Midbrain (tissue), 1 donor: ENCODE measurements at places on chromosomes 12 and 14.

DNA sequence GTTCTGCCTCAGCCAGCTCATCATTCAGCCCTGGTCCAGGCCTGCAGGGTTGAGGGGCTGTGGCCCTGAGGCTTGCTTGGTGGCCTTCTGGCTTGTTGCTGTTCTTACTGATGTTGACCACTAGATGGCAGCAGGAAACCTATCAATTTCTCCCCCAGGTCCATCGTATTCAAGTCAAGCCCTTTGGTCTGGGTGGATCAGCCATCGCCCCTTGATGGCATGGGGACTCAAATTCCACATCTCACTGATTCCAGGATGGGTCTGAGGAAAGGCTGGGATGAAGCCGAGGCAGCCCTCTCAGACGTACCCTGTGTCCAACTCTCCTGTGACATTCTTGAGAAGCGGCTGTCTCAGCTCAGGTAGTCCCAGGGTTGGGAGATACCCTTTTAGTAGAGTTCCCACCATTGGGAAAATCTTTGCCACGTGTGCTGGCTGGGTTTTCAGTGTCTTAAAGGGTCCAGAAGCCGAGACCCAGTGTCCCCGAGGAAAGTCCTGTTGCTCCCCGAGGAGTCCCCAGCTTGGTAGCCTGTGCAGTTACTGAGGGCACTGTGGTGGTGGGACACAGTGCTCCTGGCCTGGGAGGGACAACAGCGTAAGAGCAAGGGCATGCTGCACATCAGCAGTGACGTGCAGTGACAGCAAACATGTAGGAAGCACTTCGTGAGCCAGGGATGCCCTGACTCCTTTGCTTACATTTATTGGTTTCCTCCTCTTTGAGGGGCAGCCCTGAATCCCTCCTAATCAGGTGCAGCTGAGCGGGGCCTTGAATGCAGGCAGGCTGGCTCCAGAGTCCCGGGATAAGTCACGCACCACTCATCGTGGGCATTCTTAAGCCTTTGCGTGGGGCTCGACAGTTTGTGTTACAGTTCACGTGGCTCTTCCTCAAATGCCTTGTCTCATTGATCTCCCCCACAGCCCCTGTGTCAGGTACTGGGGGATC lies 58.6 kb downstream of the TSPAN9 start:
- peak; percentile 73 for DNase-seq

DNA sequence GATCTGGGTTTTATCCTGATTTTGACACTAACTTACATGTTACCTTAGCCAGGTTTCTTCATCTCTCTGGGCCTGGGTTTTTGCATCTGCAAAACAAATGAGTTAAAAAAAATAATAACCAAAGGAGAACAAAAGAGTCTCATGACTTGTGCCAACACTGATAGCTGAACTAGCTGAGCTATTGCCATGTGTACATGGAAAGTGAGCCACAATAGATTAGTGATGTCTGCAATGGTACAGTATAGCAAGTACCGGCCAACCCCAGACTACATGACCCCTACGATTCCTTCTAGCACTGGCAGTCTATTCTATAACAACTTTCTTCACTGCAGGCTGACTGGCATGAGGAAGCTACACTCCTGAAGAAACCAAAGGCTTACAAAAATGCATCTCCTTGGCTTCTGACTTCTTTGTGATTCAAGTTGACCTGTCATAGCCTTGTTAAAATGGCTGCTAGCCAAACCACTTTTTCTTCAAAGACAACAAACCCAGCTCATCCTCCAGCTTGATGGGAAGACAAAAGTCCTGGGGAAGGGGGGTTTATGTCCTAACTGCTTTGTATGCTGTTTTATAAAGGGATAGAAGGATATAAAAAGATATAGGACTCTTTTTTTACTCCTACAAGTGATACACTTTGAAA lies 123.7 kb downstream of the DAD1 start:
- DNase-seq = no peak

DNA sequence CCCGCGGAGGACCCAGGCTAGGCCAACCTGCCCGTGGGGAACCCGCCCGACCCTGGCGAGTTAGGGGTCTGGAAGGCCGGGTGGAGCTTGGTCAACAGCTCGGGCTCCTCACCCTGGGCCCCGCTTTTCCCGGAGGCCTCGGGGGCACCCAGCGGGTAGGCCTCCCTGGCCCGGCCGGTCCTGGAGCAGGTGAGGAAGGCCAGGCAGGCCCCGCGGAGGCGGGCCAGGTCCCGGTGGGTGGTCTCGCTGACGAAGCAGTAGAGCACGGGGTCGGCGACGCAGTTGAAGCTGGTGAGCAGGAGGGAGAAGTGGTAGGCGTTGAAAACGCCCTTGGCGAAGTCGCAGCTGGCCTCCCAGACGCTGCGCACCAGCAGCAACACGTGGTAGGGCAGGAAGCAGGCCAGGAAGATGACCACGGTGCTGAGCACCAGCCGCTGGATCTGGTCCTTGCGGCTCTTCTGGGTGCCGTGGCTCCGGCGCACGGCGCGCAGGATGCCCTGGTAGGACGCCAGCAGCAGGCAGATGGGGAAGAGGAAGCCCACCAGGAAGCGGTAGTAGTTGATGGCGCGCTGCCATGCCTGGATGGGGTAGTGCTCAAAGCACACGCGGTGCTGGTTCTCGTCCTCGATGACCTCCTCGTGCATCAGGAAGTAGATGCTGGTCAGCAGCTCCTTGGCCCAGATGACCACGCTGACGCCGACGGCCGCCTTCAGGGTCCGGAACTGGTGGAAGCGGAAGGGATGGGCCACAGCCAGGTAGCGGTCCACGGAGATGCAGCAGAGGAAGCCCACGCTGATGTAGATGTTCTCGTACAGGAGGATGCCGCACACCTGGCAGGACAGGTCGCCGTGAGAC lies 10.3 kb downstream of the GPR68 start:
- DNase-seq = no peak

DNA sequence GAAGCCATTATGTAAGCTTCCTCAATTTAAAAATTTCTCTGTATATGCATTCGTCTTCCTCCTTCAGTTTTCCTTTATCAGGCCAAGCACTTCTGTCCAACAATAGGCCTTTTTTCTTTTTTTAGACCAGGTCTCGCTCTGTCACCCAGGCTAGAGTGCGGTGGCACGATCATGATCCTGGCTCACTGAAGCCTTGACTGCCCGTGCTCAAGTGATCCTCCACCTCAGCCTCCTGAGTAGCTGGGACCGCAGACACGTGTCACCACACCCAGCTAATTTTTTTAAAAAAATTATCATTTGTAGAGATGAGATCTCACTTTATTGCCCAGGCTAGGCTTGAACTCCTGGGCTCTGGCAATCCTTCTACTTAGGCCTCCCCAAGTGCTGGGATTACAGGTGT lies 25.8 kb downstream of the TAOK3 start:
- no peak for DNase-seq

- DNase-seq = no peak
These were observed 117.7 kb upstream of the GARIN2 start for GRCh38 chr14:67071506-67071905.

DNA sequence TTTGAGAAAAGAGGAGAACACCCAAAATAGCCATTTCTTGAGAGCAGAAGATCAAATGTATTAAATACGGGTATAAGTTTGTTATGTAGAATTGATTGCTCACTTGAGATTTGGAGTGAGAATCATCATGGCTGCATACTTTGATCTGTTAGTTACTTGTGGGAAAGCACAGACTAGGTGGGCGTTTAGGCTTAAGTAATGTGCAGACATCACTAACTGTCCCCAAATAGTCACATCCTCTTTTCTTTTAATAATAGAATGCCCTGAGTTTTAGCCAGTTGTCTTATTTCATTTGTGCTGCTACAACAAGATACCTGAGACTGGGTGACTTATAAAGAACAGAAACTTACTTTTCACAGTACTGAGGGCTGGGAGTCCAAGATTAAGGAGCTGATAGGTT lies 14.3 kb upstream of the GTF2A1 start:
- no peak for DNase-seq

DNA sequence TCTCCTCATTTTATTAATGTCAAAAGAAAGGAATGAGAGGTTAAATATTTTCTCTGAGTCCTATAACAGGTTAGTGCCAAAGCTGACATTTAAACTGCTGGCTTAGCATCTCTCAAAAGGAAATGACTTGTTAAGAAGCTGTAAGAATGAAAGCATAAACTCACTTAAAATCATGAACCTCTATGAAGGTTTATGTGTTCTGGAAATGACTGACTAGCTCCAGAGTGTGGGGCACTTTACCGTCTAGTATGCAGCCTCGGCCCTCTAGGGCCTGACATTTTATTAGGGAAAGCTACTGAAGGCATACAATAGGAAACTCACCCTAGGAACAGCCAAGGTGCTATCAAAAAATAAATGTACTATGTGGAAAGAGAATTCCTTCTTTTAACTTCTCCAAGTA lies 35.1 kb downstream of the SPX start:
- DNase-seq = no peak

DNA sequence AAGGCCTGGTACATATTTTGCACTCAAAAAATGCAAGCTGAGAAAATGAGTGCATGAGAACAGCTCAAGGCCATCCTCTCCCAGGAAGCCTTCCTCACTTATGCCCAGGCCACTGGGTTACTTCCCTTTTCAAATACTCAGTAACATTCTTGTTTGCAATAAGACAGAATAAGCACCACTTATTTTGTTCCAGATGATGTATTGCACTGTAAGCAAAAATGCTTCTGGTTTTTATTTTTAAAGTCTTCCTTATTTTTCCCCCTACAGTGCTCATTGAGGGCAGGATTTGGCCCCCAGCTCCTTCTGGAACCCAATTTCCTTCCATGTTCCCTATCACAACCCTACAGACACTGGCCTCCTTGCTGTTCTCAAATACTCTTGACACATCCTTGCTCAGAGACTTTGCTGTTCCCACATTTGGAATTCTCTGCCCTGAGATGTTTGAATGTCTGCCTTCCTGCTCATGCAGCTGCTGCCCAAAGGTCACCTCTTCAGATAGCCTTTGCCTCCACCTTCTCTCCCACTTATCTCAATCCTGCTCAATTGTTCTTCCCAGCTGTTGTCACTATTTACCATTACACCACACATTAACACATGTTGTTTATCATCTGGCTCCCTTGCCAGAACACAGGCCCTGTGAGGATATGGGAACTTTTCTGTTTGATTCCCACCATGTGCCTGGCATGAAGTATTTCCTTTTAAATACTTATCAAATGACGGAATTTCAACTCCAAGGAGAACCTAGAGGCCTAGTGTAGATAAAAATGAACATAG lies 49.9 kb downstream of the IFNG start:
- DNase-seq = no peak

- no peak for DNase-seq
These were observed 851.4 kb upstream of the SEL1L start for GRCh38 chr14:82385048-82385447.
